ENCODE measurements at places on chromosomes 1 and 21.

DNA sequence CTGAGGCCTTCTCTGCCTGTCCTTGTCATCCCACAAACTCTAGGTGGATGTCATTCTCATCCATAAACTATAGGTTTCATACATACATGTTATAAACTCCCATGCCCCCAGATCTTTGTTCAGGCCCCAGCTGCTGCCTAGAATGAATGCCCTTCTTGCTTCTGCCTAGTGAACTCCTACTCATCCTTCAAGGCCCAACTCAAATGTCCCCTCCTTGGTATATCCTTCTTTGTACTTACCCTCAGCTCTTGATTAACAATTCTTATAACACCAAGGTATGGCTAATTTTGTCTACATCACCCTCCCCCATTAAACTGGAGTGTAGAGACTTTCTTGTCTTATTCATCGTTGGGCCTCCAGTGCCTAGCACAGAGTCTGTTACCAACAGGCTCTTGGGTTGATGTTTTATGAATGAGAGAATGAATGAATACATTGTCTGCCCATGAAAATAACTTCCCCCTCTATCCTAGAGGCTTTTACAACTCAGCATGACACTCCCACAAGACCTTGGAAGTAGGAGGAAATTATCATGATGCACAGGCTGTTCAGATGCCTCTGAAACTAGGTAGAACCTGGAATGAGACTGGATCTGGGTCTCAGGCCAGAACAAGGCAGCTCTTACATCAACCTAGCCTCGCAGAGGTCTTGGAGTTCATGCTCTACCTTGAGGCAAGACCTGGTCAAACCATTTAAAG is 26.9 kb downstream of the EPHB2 start:
- DNase-seq: no peak

DNA sequence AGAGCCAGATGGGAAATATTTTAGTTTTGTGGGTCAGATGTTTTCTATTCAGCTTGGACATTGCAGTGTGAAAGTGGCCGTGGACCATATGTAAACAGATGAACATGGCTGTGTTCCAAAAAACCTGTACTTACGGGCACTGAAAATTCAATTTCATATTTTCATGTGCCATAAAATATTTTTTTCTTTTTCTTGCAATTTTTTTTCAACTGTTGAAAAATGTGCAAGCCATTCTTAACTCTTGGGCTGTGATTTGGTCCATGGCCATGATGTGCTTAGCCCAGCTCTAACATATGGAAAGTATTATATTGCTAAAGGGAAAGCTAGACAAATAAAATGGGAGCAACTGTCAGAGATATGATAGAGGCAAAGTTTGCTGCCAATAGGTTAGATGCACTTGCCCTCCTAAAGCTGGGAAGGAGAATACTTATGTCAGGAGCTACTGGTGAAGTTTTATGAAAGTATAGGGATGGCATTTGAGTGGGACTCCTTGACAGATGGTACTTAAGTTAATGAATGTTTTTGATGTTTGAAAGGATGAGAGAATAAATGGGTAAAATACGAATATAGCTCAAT is 240.3 kb downstream of the RYR2 start:
- no peak for DNase-seq

DNA sequence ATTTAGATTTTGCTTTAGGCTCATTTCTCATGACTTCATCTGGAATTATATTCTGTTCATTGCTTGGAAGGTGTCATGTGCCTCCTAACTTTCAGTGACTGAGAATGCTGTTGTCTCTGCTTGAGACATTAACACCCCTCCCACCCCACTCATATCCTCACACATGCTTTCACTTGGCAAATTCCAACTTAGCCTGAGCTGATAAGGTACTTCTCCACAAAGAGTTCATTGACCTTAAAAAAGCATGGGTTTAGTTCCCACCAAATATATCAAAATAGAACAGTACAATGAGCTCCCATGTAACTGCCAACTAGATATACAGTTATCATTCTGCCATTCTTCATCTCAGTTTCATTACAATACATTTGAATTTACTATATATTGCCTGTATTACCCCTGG is 576.5 kb upstream of the ADGRL2 start:
- no peak for DNase-seq

DNA sequence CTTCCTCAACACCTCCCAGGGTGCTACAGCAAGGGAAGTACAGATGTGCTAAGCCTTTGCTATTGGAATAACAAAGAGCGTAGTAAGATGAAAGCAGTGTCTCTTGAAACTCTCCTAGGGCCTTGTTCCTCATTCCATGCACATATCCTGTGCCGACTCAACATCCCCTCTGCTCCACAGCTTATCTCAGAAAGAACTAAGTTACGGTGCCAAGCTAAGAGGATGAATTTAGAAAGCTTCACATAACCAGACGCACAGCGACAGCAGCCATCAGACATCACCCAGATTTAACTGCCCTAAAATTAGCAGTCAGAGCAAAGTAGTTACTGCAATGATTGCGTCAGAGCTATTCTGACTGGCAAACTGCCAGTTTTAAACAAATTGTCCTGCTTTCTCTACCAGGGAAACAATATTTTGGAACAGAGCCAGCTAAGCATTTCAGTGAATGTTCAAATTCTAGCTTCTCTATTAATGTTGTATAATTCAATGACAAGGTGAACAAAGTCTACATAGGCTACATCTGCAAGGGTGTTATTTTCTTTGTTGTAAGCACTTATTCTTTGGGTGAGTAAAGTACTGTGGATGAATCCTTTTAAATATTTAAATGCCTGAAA is 9.5 kb downstream of the SIPA1L2 start:
- no peak for DNase-seq

GRCh38 chr1:40377512-40377911 is 4.0 kb downstream of the SMAP2 start:
- DNase-seq: no peak

All from activated CD8-positive, alpha-beta memory T cell treated with anti-CD3 and anti-CD28 coated beads for 1 hour (primary cell).